CD4-positive, alpha-beta T cell treated with Interleukin-2 at 100 ng/mL for 4 hours (primary cell): ENCODE measurements at places on chromosomes 11 and 22.

DNA sequence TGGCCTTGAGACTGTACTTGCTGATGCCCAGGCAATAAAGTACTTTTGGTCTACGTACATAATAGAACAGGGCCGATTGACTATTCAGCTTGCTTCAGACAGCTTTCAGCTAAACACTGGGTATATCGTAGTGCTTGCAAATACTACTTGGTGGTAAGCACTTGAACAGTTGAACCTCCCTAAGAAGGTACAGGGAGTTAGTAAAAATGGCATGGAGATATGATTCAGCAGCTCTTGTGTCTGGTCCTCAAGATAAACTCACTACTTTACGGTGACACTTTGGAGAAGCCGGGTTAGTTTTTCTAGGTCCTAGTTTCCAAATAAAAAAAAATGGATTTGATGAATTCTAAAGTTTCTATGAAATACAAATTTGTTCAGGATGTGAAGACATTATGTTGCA is 7.3 kb downstream of the CCDC117 start:
- no peak for DNase-seq

DNA sequence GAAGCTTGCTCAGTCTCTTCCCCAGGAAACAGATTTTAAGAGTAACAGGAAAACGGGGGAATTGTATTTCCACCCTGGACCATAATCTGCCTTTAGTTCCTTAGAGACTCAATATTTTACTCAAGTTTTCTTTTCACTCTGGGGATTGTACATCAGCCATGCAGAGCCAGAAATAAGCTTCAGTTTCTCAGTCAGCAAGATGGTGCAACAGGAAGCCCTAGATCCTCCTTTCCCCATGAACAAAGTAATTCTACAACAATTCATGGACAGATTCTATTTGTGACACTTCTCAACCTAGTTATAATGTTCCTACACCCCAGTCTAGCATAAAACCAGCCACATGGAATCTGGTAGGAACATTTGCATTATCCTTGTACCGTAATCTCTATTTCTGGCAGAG is 24.7 kb downstream of the OR8B2 start:
- DNase-seq, result no peak

- no peak for DNase-seq
These were observed 38.1 kb upstream of the LDLRAD3 start for GRCh38 chr11:35905646-35906276.

DNA sequence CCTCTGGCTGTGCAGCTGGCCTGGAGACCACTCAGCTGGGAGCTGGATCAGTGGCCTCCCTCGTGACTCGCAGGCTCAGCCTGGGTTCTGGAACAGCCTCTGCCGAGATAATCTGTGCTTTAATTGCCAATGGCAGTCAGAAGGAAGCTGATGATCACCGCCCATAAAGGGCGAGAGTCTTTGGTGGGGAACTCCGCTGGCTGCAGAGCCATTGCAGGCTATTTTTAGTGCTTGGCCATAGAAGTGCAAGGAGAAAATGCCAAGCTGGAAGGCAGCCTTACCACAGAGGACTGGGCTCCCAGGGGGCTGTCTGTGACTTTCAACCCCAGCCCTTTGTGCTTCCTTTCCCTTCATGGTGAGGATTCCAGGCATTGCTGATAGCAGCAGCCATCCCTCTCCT is 62.2 kb upstream of the TENM4 start:
- no peak for DNase-seq

GRCh38 chr11:18065572-18065971 is 19.5 kb upstream of the TPH1 start:
- no peak for DNase-seq

DNA sequence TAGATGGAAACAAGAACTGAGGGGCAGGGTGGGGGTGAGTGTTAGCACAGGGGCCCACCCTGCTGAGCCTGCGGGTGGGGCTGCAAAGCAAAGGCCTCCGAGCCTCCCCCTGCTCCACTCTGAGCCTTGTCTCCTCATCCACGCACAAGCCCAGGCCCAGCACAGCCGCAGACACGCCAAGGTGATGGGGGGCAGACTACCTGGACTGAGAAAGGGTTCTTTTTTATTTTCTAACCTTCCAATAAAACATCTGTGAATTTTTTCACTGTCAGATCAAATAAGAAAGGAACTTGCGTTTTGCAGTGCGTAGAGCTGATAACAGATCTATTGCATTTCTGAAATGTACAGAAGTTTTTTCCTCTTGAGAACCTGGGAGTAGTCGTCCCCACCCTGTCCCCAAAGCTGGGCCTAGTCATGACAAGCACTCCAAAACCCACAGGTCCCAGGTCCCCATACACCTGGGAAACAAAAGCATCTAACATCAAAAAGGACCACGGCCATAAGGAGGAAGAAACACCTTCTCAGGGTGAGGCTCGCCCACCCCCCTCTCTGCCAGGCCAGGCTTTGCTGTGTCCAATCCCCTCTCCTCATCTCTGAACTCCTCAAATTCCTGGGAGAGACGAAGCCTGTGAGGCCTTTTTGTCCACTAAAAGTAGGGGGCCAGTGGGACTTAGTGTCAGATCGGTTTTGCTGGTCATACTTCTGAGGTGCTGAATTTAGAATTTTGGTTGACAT is 22.7 kb upstream of the CD5 start:
- DNase-seq, result no peak

DNA sequence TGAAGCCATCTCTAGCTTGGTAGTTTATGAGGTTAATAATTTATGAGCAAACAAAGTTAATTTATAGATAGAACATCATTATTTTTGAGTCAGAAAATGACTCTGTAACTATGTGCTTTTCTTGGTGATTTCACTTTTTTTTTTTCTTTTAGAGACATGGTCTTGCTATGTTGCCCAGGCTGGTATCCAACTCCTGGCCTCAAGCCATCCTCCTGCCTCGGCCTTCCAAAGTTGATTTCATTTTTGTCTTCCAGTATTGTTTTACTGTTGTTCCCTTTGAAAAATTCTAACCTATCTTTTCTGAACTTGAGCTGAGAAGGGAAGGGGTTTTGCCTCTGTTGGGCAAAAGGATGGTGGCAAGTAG is 706 bp upstream of the CXCR5 start:
- no peak for DNase-seq

- DNase-seq, result no peak
These were observed 205.4 kb upstream of the SNX19 start for GRCh38 chr11:131121426-131122333.

DNA sequence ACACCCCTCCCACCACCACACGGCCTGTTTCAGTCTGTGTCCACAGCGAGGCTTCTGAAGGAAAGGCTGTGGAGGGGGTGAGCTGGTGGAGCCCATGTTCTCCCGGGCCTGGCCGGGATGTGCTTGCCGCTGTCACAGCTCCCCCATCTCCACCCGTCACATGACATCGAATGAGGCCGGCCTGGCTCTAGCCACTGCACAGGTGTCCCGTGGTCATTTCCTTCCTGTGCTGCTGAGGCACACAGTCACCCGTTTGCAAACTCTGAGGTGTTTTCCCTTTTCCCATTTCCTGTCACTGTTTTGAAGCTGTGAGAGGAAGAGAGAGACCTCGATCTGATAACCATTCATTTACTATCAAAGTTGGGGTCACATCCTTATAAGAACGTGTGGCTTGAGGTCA is 55.7 kb upstream of the CLDN5 start:
- peak; percentile 1 for DNase-seq

GRCh38 chr11:6667733-6668374 is 12.2 kb upstream of the DCHS1 start:
- DNase-seq, result peak; percentile 69

GRCh38 chr22:23293720-23294119 is 113.4 kb downstream of the BCR start:
- no peak for DNase-seq

- DNase-seq, result no peak
These were observed 26.4 kb downstream of the MN1 start for GRCh38 chr22:27775087-27775698.

GRCh38 chr11:30801357-30801756 is 215.2 kb upstream of the MPPED2 start:
- no peak for DNase-seq

DNA sequence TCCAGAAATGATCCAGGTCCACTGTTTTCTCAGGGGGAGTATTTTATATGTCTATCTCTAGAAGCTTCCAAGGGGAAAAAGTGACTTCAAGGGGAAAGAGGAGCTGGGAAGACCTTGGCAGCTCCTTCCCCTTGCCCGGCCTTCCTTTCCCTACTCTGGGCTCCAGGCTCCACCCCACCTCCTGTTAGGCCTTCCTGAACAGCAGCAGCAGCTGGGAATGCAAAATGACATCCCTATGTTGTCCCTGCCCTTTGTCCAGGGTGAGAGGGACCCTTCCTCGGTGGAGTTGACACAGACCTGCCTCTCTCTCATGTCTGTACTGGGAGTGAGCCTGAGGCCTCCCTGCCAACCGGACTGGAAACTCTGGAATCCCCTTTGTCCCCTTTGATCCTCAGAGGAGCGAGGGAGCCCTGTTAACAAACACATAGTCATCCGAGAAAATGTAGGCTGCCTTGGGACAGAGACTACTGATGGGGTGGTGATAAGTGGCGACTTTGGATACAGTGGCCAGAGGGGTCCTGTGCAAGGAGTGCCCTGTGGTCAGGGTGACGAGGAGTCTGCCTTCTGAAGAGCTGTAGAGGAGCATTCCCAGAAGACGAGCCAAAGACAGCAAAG is 9.0 kb upstream of the MALAT1 start:
- no peak for DNase-seq

DNA sequence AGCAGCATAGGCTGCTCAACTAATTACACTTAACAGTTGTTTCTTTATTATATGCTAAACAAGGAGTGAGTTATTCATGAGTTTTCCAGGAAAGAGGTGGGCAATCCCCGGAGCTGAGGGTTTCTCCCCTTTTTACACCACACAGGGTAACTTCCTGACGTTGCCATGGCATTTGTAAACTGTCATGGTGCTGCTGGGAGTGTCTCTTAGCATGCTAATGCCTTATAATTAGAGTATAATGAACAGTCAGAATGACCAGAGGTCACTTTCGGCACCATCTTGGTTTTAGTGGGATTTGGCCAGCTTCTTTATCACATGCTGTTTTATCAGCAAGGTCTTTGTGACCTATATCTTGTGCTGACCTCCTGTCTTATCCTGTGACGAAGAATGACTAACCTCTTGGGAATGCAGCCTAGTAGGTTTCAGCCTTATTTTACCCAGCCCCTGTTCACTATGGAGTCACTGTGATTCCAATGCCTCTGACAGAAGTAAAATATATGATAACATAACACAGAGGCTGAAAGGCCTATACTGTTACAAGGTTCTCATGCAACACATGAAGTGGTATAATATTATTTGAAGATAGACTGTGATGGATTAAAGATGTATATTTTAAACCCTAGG is 41.3 kb upstream of the RDX start:
- peak; percentile 35 for DNase-seq

DNA sequence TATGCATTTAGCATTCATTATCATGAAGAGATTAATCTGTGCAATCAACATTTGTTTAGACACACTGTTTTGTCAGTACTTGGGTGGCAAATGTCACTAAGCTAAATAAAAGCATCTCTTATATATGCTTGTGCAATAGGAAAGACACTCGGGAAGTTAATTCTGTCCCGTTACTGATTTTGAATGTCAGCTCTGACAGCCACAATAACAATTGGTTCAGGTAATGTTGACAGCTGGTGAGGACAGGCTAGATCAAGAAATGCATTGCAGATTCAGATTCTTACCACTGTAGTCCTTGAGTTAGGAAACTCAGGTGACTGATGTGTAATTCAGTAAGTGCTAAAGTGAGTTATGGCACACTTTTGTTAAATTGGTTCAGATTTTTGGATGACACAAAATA is 523.8 kb upstream of the FAT3 start:
- DNase-seq, result no peak

DNA sequence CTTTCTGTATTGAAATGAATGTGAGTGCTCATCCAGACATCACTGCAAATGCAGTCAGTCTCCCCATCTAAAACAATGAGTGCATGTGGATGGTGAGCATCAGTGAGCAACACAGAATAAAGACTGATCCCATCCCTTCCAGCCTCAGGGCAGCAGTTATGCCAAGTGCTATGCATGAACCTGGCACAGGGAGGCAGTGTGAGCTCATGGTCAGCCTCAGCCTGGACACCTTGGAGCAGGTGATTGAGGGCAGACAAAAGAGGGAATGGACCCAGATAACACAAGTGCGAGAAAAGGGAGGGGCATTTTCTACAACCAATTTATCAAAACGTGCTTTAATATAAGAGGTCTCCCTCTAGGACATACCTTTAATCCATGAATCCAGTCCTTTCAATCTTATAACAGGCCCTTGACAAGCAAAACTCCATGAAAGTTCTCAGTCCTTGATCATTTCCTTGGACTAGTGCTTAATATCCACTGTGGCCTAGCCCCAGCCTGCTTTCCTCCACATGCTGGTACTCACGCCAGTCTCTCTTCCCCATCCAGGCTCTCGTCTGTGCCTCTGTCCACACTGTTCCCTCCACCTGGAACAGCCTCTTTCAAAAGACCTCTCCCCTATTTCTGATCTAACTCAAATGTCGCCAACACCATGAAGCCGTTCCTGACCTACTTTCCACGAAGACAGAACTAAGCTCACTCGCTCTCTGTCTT is 50.5 kb upstream of the LRRC55 start:
- DNase-seq, result no peak

DNA sequence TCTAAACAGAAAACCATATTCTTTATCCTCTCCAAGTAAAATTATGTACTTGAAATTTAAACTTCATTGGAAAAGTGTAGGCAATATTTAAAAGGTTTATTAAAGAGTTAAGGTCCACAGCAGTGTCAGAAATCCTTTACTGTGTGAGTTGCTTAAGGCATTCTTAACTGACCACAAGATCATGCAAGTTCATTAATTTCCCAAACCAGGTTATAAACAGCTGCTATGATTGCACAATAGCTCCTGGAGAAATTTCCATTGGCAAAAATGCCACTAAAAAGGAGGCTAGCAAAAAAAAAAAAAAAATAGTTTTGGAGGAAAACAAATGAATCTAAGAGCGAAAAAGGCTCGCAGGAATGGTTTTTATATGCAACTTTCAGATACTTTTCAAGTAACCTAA is 106.2 kb downstream of the ETS1 start:
- DNase-seq, result no peak

- DNase-seq, result no peak
These were observed 97.0 kb downstream of the C11orf65 start for GRCh38 chr11:108370315-108370714.

GRCh38 chr11:36131721-36132397 is 157.4 kb downstream of the COMMD9 start:
- DNase-seq, result no peak

DNA sequence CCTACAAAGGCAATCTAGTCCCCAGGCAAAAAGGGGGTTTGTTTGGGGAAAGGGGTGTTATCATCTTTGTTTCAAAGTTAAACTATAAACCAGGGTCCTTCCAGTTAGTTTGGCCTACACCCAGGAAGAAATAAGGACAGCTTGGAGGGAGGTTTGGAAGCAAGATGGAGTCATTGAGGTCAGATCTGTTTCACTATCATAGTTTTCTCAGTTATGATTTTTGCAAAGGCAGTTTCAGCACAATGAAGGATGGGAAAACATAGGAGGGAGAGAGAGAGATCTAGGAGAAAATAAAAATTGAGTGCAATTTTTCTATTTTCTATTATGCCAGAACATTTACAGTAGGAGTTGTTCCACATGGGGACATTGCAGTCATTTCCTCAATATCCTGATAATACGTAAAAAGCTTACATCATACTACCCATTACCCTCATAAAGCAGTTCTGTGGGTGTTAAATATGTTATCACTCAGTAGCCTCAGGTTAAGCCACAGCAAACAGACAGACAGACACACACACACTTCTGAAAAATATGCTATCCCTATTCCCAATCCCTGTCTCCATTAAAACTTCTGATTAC is 401.3 kb upstream of the FAT3 start:
- no peak for DNase-seq

- no peak for DNase-seq
These were observed 7.4 kb upstream of the PRR33 start for GRCh38 chr11:1899090-1899489.

GRCh38 chr11:130782361-130783222 is 133.7 kb downstream of the SNX19 start:
- no peak for DNase-seq
